NCI-H187 (cell line): ENCODE measurements at places on chromosomes 13 and 19.

- no peak for DNase-seq
Observed at GRCh38 chr19:4523306-4524110, 5.2 kb upstream of the PLIN4 start.

- no peak for DNase-seq
Observed at GRCh38 chr13:111129465-111130115, 14.5 kb downstream of the ARHGEF7 start.

- DNase-seq: no peak
Observed at GRCh38 chr13:97231118-97231828, 9.1 kb downstream of the MBNL2 start.

DNA sequence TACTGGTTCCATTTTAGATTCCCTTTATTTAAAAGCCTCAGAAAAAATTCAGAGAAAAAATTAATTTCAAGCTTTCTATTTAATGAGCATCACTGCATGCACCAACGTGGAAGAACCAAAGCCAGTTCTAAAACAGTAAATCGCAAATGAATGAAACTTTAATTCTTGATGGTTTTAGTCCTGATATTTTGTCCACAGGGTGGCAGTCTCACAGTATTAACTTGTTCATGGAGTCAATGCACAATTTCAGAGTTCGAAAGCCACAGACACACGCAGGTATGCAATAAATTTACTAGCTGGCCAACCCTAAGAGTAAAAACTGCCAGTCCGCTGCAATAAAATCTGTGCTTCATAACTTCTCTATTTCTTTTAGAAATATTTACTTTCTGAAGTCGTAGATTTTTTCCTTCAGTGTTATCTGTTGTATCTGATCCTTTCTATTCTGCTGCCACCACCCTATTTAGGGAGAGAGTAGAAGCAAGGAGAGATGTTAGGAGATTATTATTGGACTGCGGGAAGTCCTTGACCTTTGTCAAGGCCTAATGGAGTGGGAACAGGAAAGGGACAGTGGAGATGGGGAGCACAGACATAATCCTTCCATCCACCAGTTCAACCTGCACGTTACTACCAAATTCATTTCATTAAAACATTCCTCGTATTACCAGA, 7.0 kb upstream of the WBP4 start:
- no peak for DNase-seq

DNA sequence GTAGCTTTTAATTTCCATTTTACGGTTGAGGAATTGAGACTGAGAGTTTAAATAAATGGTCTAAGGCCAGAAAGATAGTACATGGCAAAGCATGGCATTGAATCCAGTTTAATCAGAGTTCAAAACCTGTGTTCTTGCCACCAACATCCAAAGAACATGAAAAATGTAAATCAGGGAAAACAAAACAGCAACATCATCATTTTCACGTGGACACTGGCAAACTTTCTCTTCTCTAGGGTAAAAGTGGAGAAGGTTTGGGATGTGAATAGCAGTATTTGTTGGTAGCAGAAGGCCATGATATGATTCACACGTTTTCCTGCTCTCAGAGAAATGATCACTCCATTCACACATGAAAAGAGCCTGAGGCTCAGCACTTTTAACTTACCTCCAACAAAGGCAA, 357.7 kb downstream of the UQCRFS1 start:
- DNase-seq: no peak

DNA sequence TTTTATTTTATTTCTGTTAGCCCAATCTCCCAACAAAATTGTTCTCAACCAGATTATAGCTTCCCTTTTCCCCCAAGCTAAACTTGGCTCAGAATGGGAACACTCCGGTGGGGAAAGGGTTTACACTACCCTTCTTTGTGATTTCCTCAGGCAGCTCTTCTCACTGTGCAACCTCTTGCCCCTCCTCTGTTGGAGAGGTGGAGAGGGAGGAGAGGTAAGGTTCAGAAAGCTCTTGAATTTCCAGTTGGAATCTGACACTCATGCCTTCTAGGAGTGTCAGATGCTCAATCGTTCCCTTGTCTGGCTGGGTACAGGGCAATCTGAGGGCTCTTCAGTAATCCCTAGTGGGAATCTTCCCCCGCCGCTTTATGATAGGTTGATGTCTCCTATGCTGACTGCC, 486.1 kb upstream of the KLF12 start:
- DNase-seq: peak; percentile 63
